ENCODE measurements at places on chromosomes 12 and 14.
A peak's percentile ranks its signal among the peaks of the same experiment; 100 is the strongest.

DNA sequence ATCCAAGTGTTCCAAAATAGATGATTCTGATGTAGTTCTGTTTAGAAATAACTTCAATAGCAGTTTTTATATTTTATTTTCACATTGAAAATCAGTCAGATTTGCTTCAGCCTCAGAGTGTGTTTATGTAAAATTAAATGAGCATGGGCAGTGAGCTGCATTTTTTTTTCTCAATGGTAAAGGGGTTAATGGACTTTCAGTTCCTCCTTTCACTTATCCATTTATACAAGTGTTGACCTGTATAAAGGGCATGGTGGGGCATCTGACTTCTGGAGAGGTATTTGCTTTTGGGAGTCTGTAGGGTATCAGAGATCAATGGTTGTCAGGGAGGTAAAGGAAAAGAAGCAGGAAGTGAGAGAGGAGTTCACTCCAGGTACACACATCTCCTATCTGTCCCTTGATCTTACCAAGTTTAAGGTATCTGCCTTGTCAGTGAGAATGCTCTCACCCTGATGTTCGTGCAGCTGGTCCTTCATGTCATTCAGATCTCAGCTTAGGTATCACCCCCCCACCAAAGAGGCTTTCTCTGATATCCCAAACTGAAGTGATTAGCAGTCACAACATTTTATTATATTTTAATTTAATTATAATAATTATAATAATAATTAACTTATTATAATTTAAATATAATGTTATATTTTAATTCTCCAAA lies 181.6 kb upstream of the LMNTD1 start:
- DNase-seq: no peak

GRCh38 chr14:50055461-50056228 lies 60.7 kb downstream of the VCPKMT start:
- no peak for DNase-seq

DNA sequence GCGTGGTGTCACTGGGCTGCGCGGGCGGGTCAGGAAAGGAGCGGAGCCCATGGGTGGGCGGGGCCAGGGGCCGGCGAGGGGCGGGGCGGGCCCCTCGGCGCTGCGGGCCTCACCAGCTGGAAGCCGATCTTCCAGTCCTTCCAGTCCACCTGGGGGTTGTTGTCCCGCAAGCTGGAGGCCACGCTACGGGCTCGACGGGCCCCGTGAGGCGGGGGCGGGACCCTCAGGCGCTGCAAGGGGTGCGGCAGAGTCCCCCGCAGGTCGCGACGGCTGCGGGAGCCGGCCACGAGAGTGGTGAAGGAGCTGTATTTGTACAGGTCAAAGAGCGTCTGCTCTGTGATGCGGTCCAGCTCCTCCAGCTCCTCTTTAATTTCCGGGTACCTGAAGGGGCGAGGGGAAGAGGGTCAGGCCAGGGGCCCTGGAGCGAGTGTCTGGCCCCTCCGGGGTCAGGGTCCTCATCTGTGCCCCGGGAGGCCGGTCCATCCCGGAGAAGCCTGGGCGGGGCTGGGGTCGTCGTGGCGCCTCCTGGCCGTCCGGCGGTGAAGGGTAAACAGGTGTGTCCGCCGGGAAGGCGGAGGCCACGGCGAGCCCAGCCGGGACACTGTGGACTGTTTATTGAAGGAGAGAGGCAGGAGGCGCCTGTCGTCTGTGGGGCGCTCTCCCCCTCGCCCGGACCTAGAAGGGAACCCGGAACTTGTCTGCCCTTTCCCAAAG lies 11.9 kb downstream of the SCNN1A start:
- no peak for DNase-seq

GRCh38 chr14:42921901-42922300 lies 1315.2 kb downstream of the LRFN5 start:
- DNase-seq: no peak

- peak; percentile 87 for DNase-seq
Observed at GRCh38 chr12:62631471-62632410, 165.1 kb downstream of the MON2 start.

DNA sequence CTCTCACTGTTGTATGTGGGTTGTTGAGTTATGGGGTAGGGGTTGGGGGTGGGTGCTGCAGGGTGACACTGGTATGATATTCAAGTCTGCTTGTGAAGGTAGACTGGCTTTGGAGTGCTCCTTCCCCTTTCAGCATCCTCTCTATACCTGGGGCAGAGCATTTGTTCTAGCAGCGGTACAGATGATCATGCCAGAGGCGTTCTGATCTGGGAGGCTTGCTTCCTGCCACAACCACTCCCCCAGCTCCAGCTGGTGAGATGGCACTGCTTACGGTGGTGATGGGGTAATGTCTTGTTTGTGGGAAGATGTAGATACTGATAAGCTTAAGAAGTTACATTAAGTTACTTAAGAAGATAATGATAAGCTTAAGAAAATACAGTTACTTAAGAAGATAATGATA lies 131.8 kb downstream of the ERC1 start:
- no peak for DNase-seq

GRCh38 chr12:26935636-26936378 lies 2.0 kb downstream of the INTS13 start:
- DNase-seq: no peak

DNA sequence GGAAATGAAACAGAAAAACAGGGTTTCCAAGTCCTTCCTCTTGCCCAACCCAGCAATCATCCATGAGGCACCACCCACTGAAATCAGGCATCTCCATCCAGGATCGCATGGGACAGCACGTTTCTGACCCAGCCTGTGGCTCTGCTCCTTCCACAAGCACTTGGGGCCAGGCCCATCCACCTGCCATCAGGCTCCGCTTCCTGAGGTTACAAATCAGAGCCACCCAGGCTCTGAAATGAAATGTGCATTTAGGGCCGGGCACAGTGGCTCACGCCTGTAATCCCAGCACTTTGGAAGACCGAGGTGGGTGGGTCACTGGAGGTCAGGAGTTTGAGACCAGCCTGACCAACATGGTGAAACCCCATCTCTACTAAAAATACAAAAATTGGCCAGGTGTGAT lies 717 bp upstream of the KRT78 start:
- DNase-seq: no peak

GRCh38 chr14:62894736-62895135 lies 150.5 kb downstream of the KCNH5 start:
- no peak for DNase-seq

- no peak for DNase-seq
Observed at GRCh38 chr14:104187931-104188726, 49.7 kb downstream of the KIF26A start.

DNA sequence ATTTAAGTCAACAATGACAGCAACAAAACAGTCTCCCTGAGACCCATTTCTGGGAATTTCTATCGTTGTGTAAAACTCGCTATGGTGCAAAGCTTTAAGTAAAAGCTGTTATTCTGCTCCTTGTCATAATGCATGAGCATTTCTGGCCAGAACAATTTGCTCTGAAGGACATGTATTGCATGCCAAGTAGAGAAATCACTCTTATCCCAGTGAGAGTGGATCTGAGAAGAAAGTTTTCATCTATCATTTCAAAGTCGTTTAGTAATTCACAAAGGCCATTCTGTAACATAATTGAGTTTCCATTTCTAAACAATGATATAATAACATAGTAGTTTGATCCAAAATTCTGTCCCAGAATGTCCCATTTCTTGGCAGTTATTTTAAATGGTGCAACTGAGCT lies 86.6 kb downstream of the TBC1D30 start:
- no peak for DNase-seq

- no peak for DNase-seq
Observed at GRCh38 chr14:92581206-92581605, 67.6 kb downstream of the RIN3 start.

GRCh38 chr14:65772466-65772865 lies 359.9 kb downstream of the FUT8 start:
- no peak for DNase-seq
